ENCODE measurements at places on chromosomes 1 and 21.

DNA sequence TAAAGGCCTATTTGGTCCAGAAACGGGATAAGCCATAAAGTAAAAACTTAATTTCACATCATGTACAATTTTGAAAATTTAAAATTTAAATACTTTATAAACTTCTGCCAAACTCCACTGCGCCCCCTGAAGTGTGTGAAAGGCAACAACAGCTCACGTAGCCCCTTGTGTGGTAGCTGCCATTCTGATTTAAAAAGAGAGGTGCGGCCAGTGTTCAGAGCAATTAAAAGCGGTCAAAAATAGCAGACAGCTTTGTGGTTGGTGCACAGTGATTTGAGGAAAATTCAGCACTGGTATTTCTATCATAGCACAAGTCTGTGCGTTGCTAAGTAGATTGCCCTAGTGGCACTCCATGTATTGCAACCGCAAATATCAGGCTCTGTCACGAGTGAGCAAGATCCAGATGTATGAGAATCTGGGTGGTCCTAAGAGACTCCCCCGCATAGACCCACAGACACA lies 122.5 kb downstream of the ATG4C start:
- peak; percentile 26 for DNase-seq

DNA sequence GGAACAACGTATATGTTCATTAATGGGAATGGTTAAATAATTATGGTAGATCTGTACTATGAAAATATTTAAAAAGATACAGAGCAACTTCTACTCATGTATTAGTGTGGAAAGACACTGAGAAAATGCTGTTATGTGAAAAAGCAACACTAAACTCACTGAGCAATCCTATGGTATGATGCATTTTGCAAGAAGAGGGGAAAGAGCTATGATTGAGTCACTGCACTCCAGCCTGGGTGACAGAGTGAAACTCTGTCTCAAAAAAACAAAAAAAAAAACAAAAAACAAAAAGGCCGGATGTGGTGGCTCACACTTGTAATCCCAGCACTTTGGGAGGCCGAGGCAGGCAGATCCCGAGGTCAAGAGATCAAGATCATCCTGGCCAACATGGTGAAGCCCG lies 44.4 kb downstream of the ATP5PO start:
- DNase-seq: peak; percentile 18

- DNase-seq: no peak
Measured at GRCh38 chr1:53400761-53401674, 58.2 kb upstream of the DMRTB1 start.

DNA sequence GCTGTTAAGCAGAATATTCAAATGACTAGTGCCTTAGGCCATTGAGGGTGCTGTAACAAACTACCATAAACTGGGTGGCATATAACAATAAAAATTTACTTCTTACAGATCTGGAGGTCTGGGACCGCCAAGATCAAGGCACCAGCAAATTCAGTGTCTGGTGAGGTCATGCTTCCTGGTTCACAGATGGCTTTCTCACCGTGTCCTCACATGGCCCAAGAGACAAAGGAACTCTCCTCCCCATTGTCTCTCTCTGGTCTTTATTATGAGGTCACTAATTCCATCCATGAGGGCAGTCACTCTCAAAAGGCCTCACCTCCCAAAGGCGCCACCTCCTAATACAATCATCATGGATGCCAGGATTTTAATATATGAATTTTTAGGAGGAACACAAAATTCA lies 127.3 kb downstream of the GABPA start:
- DNase-seq: no peak

DNA sequence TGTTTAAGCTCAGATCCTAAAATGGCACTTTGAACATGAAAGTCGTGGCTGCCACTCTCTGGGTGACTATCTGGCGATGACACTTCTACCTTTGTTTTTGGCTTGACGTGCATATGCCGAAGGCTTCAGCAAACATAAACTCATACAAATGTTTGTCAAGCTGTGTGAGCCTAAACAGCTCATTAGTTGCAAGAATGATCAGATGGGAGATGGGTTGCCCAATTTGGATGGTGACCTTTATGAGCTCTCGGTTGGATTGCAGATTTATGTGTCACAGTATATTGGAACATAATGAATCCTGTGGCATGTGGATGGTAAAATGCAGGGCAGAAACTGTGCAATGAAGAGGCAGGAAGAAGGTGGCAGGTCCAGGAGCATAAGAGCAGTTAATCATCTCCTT lies 229.3 kb downstream of the DISC1 start:
- DNase-seq: no peak

- peak; percentile 35 for DNase-seq
Measured at GRCh38 chr1:110433803-110434202, 17.1 kb upstream of the PROK1 start.

- DNase-seq: no peak
Measured at GRCh38 chr1:25914074-25914995, 8.1 kb upstream of the STMN1 start.

DNA sequence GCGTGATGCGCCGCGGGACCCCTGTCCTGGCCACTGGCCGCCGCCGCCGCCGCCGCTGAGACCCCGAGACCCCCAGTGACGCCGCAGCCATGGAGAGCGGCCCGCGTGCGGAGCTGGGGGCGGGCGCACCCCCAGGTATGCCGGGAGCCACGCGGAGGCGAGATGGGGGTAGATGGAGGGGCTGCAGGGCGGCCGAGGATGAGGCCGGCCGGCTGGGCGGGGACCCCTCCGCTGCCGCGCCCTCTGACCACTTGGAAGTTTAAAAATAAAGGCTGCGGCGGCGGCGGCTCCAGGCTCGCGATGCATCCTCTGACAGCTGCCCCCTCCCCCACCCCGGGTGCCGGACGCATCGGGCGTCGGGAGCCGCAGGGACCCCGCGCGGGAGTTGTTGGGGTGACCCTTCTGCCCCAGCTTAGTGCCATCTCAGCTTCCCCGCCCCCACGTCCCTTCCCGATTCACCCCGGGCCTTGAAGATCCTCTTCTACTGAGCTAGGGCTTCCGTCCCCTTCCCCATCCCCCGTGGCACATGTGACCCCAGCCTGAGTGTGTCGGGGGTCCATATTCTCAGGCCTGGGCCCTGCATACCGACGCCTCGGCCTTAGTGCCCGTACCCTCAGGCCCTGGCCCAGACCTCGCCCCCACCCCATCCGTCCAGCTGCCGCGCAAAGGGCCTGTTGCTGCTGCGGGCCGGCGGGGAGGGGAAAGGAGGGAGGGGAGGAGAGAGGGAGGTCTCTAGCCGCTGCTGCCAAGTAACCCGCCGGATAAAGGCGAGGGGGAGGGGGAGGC lies 562 bp downstream of the MAP7D1 start:
- DNase-seq: peak; percentile 65

GRCh38 chr1:117638141-117638540 lies 32.3 kb downstream of the TENT5C start:
- no peak for DNase-seq

- peak; percentile 35 for DNase-seq
Measured at GRCh38 chr21:15250384-15250783, 185.6 kb upstream of the NRIP1 start.

Data from fibroblast of pulmonary artery (primary cell).